Breast epithelium (tissue), 4 donors: ENCODE measurements at places on chromosomes 7 and 10.

- no peak for DNase-seq
Measured at GRCh38 chr7:110539216-110539615, 551.7 kb upstream of the LRRN3 start.

DNA sequence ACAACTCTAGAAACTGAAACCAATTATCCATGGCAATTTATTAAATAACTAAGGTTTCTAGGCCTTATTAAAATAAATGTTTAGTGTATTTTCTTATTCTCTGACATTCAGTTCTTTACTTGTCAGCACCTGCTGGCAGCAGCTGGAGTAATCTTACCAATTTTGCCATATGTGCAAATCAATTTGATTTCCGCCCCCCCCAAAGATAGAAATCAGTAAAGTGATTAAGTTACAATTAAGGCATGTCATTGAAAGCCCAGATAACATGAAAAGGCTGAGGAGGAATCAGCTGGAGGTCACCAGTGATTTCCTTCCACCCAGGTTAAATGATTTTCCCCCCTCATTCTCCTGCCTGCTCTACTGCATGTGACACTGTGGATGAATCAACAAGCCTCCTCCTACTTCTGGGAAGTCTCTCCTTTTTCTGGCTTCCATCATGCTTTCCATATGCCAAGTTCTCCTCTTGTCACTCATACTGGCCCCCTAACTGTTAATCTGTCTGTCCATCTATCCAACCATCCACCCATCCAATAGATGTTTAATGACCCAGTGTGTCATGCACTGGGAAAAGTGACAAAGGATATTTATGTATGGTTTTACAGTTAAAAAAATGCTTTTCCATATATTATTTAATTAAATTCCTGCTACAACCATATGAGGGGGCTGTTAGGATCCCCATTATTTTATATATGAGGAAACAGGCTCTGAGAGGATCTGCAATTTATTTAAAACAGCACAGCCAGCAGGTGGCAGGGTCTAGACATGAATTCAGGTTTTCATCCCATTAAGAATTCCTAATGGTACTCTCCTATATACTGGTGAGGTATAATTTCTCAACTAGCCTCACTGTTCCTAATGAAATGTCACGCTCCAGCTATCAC lies 116.5 kb downstream of the ATXN7L1 start:
- no peak for DNase-seq

GRCh38 chr7:11787534-11787933 lies 44.5 kb downstream of the THSD7A start:
- no peak for DNase-seq

DNA sequence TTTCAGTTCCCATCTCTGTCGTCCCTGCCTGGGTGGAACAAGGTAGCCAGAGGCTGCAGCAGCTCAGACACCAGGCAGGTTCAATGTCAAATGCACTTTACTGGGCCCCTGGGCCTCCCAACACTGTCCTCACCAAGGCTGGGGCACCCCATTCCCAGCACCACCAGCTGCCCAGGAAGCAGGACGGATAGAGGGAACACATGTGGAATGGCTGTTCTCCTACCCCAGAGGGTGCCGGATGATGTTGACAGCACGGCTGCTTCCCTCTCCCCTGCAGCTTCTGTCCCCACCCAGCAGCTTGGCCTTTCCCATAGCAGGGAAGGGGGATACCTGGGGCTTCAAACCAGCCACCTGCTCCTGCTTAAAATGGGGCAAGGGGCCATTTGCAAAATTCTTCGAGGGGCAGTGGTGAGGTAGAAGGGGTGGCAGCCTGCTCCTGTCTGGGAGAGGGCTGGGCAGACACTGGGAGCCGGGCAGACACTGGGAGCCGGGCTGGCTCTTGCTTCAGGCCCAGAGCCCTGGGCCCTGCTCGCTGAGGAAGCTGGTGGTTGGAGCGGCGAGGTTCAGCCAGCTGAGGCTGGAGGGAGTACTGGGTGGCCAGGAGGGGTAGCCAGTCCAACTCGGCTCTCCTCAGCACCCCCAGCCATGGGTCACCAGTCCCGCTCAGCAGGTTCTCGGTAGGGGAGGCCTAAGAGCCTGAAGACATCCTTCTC lies 9.1 kb downstream of the POLL start:
- DNase-seq, result no peak

DNA sequence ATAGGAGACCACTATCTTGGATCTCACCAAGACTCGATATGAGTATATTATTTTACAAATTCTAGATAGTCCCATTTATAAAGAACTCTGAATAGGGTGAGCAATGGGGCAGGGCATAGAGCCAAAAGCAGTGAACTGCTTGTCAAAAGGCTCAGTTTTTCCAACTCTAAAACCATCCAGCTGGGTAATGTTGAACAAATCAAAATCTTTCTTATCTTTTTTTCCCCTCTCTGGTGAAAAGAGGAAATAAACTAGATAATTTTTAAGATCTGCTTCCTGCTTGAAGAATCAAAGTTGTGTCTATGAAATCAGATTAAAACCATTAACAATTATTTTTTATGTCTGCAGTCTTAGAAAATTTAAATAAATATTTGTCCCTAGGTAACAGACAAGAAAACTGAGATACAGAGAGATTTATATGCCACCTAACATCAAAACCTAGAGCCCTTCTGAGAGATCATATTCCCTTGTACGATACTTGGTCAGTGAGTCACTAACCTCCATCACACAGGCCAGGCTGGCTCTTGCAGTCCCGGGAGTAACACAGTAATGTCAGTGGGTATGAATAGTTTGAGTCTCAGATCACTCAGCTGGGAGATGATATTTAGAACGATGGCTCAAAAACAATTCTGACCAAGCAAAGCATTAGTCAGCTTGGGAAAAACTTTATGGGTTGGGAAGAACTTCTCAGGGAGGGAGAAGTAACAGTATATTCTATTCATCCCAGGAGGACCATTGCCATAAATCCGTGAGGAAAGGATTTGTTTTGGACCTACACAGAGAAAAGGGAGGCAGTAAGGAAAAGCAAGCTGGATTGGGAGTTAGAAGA lies 178.8 kb downstream of the REEP3 start:
- DNase-seq, result no peak

- no peak for DNase-seq
Measured at GRCh38 chr7:77866786-77867536, 68.4 kb downstream of the PHTF2 start.

DNA sequence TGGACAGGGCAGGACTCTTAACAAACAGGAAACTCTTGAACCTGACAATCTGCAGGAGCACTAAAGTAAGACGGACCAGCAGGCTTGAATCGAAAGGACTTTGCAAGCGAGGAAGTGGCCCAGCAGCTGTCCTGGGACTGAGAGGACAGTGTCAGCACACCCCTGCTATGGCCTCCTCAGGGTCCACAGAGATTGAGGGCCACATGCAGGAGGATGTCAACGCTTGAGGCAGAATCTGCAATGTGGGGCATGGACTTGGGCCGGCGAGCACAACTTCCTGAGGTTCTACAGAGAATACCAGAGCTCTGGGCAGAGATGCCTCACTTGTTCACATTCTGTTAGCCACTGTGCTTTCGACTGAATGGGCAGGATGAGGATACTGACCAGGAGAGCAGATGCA lies 84.4 kb upstream of the EFCAB10 start:
- DNase-seq, result no peak

DNA sequence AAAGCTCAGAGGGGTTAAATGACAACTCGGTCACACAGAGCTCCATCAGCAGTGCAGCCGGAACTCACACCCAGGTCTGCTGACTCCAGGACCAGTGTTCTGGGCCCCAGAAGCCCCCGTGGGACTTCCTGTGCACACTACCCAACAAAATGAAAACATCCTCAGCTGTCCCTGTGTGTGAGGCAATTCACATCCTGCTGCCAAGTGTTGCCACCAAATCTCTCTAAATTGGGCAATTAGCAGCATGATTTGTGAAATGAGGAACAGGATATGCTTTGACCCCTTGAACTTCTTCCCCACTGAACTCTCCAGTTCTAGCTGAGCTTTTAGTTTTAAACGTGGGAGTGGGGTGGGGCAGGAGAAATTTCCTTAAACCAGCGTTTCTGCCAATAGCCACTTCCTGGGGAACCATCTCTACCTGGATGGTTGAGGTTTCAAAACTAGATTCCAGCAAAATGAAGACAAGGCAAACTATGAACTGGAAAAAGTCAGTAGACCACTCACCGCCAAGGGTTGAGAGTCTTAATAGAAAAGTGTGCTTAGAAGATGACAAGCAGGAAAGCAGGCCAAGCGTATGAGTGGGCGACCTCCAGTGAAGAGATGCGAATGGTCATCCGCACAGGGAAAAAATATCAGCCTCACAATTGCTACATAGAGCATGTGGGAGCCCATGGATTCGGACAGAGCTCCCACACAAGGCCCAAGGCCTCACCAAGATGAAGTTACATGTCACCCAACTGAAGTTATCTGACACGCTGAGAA lies 51.9 kb upstream of the CHST15 start:
- DNase-seq, result no peak

GRCh38 chr7:13851736-13852135 lies 137.7 kb downstream of the ETV1 start:
- DNase-seq, result no peak

GRCh38 chr10:89216056-89216455 lies 8.9 kb upstream of the CH25H start:
- no peak for DNase-seq

GRCh38 chr7:100007887-100008286 lies 7.5 kb upstream of the ZKSCAN1 start:
- no peak for DNase-seq

- no peak for DNase-seq
Measured at GRCh38 chr7:77235276-77235675, 35.7 kb upstream of the FGL2 start.

DNA sequence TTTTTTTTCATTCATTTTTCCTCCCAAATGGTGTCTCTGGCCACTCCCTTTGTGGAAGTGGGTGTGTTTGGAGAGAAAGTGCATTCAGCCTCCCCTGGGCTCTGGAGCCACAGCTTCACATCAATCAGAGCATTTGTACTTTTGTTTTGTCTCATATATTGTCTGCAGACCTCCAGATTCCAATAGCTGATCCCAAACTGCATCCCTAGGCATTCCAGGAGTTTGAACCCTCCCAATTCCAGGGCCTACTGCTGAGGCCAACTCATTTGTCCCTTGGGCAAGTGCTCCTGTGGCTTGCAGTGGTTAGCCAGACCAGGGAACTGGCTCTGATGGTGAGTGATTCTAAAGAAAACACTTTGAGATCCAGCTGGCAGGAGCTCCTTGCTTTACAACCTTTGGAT lies 163.3 kb downstream of the IPMK start:
- no peak for DNase-seq

DNA sequence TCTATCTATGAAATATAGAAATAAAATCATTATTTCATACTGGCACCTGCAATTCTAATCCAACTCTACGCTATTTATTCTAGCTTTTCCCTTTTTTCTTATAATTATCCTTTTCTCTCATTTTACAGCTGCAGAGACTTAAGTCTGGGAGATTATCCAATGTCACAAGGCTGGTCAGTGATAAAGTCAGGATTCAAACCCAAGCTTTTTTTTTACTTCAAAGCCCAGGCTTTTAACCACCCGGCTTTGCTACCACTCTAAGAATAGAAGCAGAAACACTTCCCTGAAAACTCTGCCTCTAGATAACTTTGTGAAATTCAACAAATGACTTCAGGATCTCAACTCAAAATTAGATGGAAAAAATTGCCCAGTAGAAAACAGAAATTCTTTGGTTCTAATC lies 552.5 kb downstream of the IPMK start:
- no peak for DNase-seq

- DNase-seq, result no peak
Measured at GRCh38 chr10:86354761-86355540, 11.6 kb downstream of the GRID1 start.

- no peak for DNase-seq
Measured at GRCh38 chr10:123227706-123228105, 73.5 kb downstream of the BUB3 start.

- no peak for DNase-seq
Measured at GRCh38 chr10:87658858-87659555, 671 bp upstream of the PAPSS2 start.

DNA sequence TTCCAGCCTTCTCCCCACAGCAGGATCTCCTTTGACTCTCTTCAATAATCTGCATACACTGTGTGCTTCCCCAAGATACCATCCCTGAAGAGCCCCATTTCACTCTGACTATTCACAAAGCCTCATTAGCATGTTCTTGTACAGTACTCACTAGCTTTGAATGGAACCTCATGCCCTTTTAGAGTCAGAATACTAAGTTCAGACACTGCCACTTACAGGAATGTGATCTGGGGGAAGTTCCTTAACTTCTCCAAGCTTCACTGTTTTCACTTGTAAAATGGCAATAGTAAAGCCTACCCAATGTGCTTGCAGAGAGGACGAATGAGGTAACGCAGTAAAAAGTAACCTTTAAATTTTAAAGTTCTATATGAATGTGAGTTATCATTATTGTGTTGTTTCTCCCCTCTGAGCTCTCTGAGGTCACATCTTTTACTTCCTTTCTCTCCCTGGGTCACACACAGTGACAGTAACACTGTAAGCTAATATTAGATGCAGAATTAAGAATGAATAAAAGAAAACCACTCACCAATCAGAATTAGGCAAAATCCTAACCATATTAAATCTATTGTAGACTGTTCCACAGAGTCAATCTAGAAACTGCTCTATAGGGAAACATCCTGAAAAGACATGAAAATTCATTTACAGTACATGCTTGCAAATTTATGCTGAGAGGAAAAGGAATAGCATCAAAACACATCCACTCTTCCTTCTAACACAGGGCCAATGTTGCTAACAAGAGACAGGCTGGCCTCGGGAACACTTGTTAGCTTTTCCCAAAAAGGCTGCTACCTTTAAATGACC lies 64.2 kb upstream of the IL6 start:
- no peak for DNase-seq

DNA sequence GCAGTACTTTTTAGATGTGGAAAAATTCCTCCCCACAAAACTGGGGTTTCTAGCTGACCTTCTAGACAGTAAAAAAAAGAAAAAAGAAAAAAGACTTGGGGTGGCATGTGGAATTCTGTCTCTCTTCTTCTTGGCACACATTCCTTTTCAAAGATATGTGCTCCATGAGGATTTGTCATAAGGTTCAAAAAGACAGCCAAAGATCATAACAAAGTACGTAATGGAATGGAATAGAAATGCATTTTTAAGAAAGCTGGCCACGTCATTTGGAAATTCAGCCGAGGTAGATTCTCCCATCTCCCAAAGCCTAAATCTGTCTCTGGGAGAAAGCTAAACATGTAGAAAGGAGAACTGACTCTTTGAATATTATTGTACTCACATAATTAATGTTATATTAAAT lies 381.3 kb upstream of the NFE2L3 start:
- no peak for DNase-seq

- no peak for DNase-seq
Measured at GRCh38 chr10:381805-382204, 246.6 kb downstream of the ZMYND11 start.

DNA sequence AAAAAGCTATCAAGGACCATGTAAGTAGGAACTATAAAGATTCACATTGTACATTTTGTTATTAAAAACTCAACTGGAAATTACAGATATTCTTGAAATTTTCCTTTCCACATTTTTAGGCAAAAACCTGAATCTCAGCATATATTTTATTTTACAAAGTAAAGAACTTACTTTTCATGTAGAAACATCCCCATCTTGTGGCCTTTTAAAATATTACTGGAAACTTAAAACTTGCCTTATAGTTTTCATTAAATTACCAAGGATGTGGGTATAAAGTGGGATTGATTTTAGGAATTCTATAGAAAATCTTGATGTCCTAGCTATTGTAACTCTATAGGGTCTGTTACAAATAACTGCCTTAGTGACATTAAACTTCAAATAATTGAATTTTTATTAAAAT lies 10.6 kb downstream of the DBF4 start:
- no peak for DNase-seq
